ENCODE measurements at places on chromosomes 12 and 14.
A peak's percentile ranks its signal among the peaks of the same experiment; 100 is the strongest.

DNA sequence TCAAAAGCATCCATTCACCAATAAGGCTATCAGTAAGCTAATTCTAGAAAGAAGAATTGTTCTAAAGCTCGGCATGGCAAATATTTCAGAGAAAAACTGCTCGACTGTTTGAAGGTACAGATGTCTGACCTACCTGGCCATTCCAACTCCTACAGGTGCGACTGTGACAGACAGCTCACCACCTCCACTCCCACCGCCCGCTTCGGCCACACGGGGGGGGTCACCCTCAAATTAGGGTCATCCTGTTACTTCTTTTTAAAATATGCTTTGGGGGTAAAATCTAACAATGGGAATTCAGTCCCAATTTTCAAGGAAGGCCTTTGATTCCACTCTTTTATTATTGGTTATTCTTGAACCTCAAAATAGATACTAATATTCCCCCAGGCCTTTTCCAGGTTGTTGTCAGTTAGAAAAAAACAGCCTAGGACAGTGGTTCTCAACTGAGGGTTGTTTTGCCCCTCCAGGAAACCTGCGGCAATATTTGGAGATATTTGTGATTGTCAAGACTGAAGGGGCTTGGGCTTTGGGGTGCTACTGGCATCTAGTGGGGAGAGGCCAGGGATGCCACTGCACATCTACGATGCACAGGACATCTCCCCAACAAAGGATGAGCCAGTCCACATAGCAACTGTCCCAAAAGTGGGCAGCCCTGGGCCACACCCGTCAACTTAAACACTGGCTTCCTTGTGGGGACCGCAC, 81.2 kb downstream of the BCL11B start:
- no peak for DNase-seq

- DNase-seq: no peak
Measured at GRCh38 chr14:91299121-91300115, 54.9 kb upstream of the GPR68 start.

- no peak for DNase-seq
Measured at GRCh38 chr14:60655898-60656685, 6.8 kb upstream of the SIX1 start.

GRCh38 chr12:81078469-81079196, 754 bp downstream of the ACSS3 start:
- no peak for DNase-seq

- DNase-seq: no peak
Measured at GRCh38 chr14:54116198-54116885, 159.7 kb upstream of the BMP4 start.

GRCh38 chr14:82879949-82880535, 1346.4 kb upstream of the SEL1L start:
- DNase-seq: no peak

- no peak for DNase-seq
Measured at GRCh38 chr14:89881839-89882238, 72.7 kb downstream of the EFCAB11 start.

DNA sequence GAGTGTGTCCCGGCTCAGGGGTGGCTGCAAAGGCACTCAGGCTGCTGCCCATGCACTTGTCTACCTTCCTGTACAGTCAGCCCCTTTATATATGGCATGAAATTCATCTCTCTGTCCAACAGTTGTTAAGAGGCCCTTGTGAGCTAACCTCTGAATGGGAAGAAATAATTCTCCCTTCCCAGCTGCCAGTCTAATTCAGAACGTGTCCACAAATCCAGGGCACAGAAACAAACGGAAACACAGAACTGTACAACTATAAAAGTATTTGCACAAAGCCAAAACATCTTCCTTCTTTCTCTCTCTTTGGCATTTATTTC, 849 bp downstream of the KRT5 start:
- no peak for DNase-seq

GRCh38 chr14:99040711-99041110, 231.3 kb downstream of the BCL11B start:
- no peak for DNase-seq

GRCh38 chr14:63224196-63224595, 20.0 kb downstream of the RHOJ start:
- no peak for DNase-seq

DNA sequence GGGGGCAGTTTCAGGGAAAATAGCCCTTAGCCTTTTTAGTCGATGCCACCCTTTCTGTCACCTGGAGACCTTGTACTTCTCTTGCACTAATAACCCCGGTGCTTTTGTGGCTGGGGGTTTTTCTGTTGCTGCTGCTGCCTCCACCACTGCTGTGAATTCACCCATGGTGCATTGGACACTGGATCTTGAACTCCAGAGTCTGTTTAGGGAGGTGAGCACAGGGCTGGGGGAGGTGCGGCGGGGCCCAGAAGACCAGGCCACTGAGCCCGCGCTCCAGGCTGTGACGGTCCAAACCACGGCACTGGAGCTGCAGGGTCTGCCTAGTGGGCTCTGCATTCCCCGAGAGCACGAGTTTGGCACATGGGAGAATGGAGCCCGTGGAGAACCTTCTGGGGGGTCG, 100.6 kb downstream of the NINJ2 start:
- DNase-seq: no peak

DNA sequence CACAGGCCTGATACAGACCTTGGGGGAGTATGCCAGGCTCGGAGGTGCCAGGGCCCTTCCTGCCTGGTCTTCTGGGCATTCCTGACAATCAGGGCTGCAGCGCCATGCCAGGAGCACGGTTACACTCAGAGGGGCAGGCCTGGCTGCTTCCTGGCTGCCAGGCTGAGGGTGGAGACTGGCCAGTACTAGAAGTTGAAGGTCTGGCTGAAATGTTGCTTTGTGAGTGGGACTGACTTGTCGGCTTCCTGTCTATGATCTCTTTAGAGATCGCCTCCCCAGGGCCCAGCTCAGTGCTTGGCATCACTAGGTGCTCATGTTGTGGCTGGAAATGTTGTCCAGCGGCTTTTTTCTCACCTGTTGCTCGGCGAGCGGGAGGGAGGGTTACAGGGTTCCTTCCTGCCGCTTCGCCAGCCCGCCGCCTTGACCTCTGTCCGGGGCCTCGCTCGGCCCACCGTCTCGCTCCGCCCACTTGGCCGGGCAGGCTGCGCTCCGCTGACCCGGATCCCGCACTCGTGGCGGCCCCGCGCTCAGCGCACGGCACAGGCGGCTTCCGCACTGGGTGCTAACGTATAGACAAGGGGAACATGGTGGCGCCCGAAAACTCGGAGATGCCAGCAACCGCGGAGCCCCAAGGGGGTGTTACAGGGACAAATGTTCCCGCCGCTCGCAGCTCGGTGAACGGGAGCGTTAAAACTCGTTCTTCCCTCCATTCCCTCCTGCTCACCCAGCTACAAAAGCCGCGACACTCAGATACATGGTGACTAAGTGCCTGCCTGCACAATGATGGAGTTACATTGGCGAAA, 32.6 kb downstream of the PAPLN start:
- DNase-seq: no peak

DNA sequence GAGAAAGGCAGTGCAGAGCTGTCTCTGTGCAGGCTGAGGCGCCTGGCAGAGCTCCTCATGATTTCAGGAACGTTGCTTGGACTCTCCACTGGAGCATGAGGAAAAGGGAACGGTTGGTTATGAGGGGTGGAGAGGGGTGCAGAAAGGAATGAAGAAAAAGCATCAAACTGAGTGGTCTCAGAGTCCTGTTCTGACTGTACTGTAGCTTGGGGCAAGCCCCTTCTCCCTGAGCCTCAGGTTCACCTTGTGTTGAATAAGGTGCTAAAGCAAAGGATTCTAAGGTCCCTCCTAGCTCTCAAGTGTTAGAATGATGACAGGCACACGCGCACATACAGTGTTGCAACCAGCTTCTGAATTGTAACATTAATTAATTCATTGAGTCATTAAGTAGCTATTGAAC, 125.2 kb upstream of the PARP11 start:
- DNase-seq: no peak

GRCh38 chr12:28874758-28875157, 274.3 kb upstream of the FAR2 start:
- DNase-seq: no peak

GRCh38 chr14:95273001-95273978, 46.4 kb downstream of the CLMN start:
- no peak for DNase-seq

DNA sequence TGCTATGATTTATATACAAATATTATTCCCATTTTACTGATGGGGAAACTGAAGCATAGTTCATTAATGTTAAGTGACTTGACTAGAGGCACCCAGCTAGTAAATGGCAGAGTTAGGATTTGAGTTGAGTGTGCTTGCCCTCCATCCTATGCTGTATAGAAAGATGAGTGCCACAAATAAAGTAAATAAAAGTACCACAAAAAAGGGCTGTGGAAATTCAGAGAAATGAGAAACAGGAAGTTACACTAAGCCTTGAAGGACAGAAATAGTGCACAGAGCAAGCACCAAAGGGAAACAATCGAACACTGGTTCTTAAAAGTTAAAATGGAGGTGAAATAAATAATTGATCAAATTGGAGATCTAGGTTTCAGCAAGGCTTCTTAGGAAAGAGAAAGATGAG, 9.2 kb upstream of the ABCD2 start:
- DNase-seq: no peak

DNA sequence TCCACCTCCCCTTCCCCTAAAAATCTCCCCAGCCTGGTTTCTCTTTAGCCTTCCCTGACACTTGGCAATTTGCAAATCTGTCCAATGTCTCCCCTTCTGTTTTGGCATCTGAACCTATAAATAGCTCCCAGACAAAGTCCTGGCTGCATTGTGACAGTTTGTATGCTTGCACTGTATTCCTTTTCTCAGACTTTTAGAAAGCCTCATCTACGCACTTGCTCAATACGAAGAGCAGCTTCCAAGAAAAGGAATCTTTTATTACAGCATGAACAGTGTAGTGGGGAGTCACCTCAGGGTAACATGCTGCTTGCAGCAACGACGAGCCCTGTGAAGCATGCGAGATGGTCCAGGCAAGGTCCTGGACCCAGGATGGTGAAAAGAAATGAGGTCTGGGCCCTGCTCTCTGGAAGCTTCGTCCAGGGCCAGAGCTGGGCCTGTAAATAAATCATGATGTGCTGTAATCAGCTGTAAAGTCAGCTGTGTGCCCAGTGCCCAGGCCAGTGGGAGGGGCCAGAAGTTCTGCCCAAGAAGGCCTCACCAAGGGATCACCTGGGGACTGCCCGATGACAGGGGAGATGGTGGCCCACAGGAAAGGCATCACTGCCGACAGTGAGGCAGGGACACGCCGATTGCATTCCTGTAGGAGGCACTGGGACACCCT, 88.3 kb downstream of the RIN3 start:
- DNase-seq: no peak

GRCh38 chr12:128408669-128409068, 141.7 kb downstream of the TMEM132C start:
- DNase-seq: no peak

DNA sequence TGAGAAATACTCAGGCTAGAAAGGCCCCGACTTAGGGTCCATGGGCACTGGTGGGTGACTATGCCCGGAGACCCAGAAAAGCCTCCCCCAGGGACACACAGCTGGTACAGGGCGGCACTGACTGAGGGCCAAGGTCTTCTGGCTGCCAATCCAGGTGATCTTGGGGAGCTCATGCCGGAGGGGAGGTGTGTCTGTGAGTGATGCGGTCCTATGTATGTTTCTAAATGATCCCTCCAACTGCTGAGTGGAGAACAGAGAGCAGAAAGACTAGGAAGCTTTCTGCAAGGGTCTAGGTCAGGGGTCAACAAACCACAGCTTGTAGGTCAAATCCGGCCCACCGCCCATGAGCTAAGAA, 391 bp downstream of the SERPINA4 start:
- DNase-seq: no peak

DNA sequence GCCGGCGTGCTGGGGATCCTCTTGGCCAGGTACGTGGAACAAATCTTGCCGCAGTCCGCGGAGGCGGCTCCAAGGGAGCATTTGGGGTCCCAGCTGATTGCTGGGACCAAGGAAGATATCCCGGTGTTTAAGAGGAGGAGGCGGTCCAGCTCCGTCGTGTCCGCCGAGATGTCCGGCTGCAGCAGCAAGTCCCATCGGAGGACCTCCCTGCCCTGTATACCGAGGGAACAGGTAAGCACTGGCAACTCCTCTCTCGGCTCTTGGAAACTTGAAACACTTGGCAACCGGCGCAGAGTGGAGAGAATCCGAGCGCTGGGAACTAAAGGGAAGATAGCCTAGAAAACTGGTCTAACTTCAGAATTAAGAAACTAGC, 1.7 kb downstream of the PDE3A start:
- no peak for DNase-seq

- no peak for DNase-seq
Measured at GRCh38 chr14:74417201-74417600, 8.8 kb downstream of the SYNDIG1L start.

- no peak for DNase-seq
Measured at GRCh38 chr14:91545946-91546716, 36.0 kb upstream of the PPP4R3A start.

- no peak for DNase-seq
Measured at GRCh38 chr14:104366931-104367865, 212.4 kb upstream of the C14orf180 start.

GRCh38 chr12:57214398-57214781, 2.2 kb upstream of the NXPH4 start:
- DNase-seq: peak; percentile 33

DNA sequence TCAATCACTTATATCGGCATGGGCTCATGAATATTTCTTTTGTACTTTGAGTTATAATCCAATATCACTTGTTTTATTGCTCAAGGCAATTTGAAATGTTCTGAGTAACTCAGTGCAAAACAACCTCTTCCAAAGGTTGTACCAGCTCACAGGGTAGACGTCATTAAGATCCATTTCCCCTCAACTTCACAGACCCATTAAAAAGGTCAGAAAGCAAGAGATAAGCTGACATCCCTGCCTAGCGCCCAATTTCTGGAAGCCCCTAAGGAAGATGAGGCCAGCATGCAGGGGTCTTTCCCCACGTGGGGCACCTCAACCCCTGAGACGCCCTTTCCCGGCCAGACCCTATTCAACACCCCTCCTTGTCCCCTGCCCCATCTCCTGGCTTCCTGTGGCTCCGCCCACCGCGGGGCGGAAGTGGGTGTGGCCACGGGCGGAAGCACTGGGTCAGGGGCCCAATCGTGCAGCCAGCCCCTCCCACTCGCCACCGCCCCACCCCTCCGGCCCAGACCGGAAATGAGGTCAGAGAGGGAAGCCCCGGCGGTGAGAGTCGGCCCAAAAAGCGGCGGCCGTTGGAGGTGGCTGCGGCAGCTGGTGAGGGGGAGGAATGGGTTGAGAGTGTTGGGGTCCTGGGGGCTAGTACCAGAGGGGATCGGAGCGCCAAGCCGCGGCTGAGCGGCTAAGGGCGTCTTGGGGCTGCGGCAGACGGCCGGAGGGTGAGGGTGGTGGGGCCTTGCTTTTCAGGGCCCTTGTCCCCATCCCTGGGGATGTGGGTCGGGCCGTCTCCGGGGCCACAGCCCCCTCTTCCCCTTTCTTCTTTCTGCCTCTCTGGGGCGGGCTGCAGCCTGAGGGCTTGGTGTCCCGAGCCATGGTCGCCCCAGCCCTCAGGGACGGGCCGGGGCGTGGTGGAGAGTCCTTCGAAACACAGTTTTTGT, at the start of gene GPATCH2L:
Gene GPATCH2L (plus strand): TSS at position 525 of the 935 bp plus-strand sequence. CDS start 2,442 bp downstream, outside the sequence.
- peak; percentile 95 for DNase-seq
